ENCODE measurements at places on chromosomes 3 and 15.

DNA sequence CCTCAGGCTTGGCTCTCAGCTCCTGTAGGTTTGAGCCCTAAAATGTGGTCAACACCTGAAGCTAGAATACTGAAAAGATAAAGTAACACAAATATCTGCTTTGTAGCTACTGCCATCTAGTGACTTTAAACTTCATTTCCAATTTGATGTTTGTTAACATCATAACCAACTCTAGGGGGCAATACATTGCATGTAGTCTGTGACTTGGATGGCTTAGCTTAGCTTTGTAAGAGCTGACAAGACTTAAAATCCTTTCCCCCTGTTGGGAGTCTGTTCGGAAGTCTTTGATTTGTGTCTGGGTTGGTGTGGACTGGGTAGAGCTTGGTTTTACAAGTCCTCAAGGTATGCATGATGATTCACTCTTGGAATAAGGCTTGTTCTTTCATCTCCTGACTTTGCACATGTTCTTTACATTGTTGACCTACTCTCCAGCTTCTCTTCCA, 51.7 kb downstream of the SCN11A start:
- DNase-seq: peak; percentile 6

DNA sequence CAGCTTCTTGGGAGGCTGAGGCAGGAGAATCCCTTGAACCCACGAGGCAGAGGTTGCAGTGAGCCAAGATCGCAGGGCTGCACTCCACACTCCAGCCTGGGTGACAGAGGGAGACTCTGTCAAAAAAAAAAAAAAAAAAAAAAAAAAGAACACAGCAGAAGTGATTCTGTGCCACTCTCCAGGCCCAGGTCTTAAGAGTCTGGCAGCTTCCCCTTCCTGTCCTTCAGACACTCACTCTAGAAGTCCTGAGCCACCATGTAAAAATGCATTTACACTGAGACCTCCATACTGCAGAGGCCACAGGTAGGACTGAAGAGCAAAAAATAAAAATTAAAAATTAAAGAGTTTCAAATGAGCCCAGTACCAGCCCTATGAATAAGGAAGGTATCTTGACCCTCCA, 11.8 kb upstream of the CDV3 start:
- DNase-seq: no peak

DNA sequence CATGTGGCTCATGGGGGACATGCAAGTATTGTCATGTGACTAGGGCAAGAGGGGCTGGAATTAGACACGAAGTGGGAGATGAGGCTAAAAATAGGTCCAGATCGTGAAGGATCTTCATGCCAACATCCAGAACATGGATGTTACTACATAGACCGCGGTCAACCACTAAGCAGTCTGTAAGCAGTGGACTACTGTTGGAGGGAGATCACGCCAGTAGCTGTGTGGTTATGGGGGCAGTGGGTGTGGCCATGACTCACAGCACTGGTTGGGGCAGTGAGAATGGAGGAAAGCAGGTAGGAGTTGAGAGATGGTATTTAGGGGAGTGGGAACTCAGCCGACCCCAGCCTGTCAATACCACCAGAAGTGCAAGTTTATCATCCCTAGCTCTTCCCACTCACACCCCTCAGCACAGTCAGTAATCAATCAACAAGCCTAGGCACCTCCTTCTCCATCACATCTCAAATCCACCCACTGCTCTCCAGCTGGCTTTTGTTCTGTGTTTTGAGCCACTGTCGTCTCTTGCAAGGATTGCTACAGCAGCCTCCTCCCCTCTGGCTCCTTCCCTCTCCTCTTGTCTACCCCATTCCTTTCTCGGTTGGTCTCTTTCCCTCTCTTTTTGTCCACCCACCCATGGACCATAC, 107.2 kb upstream of the ABHD17C start:
- no peak for DNase-seq

GRCh38 chr3:147851062-147851461, 441.9 kb downstream of the ZIC1 start:
- no peak for DNase-seq

DNA sequence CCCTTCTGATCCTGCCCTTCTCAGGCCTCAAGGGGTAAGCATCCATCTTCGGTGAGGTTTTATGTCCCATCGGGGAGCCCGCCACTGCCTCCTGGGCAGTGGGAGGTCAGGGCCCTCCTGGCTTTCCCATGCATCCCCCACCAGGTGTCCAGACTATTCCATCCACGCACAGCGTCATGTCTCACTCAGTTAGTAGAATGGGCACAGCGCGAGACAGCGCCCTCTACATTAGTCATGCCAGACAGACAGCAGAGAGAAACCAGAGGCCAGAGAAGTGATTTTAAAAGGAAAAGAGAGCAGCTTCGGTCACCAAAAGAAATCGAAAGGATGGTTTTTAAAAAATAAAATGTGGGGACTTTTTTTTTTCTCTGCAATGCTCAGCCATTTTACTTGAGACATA, 49.8 kb downstream of the ZDHHC3 start:
- no peak for DNase-seq

GRCh38 chr3:22098021-22098420, 347.0 kb upstream of the ZNF385D start:
- no peak for DNase-seq

- DNase-seq: no peak
Measured at GRCh38 chr3:167886690-167887089, 151.2 kb downstream of the SERPINI1 start.

GRCh38 chr3:101695779-101696372, 9.4 kb upstream of the RPL24 start:
- DNase-seq: peak; percentile 51

- no peak for DNase-seq
Measured at GRCh38 chr15:71790081-71790480, 20.3 kb upstream of the NR2E3 start.

- DNase-seq: no peak
Measured at GRCh38 chr3:81666502-81667121, 94.8 kb downstream of the GBE1 start.

DNA sequence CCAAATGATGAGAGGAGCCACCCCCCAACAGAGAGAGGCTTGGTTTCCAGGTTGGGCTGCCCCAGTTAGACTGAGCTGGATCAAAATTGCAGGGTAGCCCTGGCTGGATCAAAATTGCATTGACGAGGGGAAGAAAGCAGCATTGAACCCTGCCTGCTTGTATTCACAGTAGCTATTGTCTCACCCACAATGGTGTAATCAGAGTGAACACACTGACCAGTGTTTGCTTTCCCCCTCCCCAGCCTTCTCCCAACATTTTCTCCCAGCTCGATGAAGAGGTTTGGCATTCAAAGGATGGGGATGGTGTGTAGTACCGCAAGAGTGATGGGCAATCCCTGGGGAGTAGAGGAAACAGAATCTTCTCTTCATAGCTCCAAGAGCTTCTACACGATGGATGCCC, 223.8 kb downstream of the ADAMTS9 start:
- DNase-seq: no peak

GRCh38 chr3:1442271-1442670, 349.4 kb downstream of the CNTN6 start:
- no peak for DNase-seq

DNA sequence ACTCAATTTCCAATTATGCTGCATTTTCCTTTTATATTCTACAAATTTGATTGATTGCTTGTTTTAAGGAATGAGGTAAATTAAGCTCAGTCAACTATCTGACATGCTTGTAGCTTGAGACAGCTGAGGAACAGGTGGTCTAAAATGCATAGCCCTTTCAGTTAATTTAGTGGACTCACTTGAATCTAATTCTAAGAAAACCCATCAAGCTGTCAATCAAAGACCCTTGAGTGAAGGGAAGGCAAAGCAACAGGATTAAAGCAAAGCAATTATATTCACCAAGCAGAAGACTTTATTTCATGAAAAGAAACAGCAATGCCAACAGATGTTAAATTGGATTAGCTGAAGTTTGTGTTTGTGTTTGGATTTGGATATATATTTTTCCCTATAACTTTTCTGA, 228.5 kb downstream of the ARPP21 start:
- no peak for DNase-seq

GRCh38 chr15:51163843-51164242, 69.1 kb upstream of the TNFAIP8L3 start:
- DNase-seq: no peak

- DNase-seq: peak; percentile 3
Measured at GRCh38 chr3:114179575-114179974, 723 bp upstream of the DRD3 start.

DNA sequence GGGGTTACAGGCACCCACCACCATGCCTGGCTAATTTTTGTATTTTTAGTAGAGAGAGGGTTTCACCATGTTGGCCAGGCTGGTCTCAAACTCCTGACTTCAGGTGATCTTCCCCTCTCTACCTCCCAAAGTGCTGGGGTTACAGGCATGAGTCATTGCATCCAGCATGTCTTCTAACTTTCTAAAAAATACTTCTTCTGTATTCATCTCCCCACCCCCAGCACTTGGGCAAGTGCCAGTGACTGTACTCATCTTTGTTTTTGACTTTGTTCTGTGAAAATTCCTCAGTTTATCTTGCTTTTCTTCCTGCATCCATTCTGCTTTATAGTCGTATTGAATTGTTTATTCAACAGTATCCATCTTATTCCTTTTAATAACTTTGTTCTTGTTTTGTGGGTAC, 47.6 kb downstream of the ARIH1 start:
- DNase-seq: no peak

DNA sequence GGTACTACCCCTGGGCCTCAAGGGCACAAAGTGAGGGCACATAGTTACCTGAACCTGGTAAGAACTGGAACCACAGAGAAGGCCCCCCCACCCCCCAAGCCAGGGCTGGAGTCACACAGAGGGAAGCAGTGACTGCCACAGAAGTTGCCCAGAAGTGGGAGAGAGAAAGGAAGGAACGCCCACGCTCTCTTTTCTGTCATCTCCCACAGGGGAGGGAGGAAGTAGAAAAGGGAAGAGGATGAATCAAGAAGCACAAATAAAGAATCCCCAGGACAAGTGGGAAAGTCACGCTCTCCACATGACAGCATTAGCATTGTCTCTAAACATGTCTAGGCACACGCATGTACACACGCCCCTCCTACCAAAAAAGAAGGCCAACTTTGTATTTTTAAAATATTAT, 114.7 kb upstream of the FRMD4B start:
- DNase-seq: no peak

DNA sequence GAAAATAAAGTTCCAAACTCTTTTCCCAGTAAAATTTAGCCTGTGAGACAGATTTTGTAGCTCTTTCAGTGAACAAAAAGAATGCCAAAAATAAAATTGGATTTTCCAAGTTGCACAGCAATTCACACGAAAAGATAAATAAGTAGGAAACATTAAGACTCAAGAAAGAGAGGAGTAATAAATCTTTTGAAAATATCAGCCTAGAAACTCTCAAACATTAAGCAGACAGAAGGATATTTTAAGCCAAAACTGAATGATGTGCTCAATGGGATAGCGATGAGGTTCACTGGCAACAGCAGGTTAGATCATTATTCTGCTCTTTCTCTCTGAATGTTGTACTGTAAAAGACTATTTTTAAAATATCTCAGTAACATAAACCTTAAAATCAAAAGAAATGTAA, 115.0 kb downstream of the STAG1 start:
- no peak for DNase-seq

- no peak for DNase-seq
Measured at GRCh38 chr3:59995563-59995962, 945.7 kb upstream of the CFAP20DC start.

GRCh38 chr15:93024716-93025624, 64.0 kb downstream of the RGMA start:
- DNase-seq: no peak

DNA sequence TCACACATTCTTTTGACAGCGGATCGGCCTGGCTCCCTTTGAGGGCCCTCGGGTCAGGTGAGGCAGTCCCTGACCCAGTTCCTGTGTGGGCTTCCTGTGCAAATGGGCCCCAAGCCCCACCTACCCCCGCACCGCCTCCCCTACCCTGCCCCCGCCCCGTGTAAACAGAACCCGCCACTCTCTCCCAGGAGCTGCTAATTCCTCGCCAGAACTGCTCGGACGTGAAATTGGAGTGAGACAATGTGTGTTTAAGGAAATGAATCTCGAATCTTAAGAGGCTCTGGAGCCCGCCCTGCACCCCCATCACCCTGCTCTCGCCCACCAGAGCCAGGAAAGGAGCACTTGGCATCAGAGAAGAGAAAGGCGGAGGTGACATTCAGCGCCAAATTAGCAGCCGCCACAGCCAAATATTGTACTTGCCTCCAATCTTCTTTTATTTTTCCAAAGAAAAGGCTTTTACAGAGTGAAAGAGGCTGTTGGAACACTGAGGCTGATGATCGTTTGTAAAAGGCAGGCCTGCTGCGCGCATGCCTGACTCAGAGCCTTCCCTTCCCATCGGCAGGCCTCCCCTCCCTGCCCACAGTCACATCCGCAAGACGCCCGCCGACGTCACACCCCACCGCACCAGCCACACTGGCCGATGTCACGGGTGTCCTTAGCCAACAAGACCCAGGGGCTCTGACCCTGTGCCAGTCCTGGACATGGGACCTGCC, 53.1 kb downstream of the CACNA2D2 start:
- DNase-seq: peak; percentile 9

GRCh38 chr3:62019906-62020305, 353.4 kb downstream of the FEZF2 start:
- no peak for DNase-seq

GRCh38 chr15:29074045-29074444, 188.3 kb downstream of the APBA2 start:
- no peak for DNase-seq

DNA sequence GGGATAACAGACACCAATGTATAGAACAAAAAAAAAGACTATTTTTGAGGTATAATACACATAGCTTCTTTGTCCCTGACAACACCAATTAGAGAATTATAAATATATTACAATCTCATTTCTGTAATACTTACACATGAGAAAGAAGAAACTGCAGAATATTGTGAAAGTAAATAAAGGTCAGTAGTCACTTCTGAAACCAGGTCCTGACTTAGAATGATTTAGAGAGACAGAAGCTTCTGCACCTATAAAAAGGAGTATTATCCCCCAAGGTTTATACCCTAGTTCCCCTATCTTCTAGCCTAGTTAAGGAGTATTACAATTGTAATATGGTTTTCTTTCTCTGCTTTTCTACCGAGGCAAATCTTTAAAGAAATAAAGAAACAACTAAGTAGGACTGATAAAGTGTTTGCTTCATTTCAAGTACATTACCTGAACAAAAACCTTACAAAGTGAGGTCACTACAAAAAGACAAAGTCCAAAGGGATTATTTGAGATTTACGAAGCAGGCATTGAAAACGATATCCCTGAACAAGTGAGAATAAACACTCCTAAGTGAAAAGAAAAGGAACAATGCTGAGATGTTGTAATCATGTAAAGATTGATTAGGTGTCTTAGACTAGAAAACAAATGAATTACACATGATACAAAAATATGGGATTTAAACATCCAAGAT, 103.0 kb downstream of the GBE1 start:
- DNase-seq: no peak

DNA sequence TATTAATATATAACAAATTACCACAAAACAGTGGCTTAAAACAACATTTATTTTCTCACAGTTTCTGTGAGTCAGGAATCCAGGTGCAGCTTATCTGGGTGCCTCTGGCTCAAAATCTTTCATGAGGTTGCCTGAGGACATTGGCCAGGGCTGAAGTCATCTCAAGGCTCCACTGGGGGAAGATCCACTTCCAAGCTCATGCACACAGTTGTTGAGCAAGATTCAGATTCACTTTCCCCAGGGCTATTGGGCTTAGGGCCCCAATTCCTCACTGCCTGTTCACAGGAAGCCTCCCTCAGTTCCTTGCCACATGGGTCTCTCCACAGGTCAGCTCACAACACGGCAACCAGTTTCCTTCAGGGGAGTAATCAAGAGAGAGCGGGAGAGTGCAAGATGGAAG, 35.0 kb downstream of the RFTN1 start:
- DNase-seq: no peak
